ENCODE measurements at places on chromosomes 16 and 17.

DNA sequence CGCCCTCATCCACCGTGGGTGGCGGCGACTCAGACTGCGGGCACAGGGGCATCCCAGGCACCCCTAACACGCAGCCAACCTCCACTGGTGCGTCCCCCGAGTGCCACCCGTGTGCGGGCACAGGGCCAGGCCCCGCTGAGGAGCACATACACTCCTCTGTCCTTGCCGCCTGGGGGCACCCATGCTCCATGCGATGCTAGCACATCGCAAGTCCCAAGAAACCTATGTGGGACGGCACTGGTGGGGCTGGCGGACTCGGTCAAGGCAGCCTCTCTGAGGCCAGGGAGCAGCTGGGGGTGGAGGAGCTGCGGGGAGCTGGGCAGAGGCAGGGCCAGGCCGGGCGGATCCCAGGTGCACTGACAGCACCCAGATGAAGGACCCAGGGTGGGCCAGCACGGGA, 4.0 kb downstream of the ZNF598 start:
- no peak for DNase-seq

- no peak for DNase-seq
These were observed 21.9 kb downstream of the PARN start for GRCh38 chr16:14608111-14608566.

DNA sequence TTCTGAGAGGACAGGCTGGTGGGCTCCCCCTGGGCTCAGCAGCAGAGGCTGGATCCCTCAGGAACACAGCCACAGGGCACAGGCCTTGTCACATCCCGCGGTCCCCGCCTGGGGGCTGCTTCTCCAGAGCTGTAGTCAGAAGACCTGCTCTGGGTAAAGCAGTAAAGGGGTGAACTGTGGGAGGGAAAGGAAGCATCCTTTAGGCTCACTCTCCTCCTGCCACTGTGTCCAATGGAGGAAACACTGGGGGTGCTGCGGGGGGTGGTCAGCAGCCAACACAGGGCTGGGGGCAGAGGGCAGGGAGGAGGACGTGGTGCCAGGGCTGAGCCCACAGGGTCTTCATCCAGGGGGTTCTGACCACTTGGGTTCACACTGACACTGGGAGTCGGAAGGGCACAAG, 5.0 kb upstream of the SLC38A8 start:
- no peak for DNase-seq

DNA sequence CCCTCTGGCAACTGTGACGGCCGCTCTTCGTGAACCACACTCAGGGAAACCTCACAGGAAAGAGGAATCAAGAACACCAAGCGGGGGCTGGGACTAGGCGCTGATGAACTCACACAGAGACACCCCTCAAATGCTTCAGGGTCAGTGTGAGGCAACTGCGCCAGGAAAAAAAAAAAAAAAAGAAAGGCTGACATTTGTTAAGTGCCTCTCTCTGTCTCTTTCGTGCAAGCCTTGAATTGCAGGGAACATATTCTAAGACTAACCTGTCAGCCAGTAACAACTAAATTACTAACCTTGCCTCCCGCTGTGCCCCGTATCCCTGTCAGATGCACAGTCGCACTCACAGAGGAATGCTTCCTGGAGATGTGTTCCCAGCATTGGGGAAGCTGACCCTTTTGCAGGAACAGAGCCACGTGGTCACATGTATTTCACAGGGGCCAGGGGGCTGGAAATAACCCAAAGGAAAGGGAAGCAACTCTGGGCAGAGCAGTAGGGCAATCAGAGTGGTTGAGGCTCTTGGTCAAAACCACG, 247.8 kb downstream of the XYLT1 start:
- no peak for DNase-seq

DNA sequence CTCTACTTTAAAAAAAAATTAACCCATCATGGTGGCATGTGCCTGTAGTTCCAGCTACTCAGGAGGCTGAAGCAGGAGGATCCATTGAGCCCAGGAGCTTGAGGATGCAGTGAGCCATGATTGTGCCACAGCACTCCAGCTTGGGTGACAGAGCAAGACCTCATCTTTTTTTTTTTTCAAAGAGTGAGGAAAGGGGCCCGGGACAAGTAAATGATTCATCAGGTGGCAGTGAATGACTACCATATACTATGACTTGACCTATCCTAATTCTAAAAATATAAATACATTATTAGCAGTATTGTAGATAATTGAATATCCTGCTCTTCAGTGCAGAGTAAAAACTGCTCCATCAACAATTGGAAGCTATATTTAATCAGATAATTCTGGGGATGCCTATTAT, 55.3 kb downstream of the CLUH start:
- DNase-seq: no peak

Measured in T-helper 1 cell (primary cell).